Breast epithelium (tissue), 4 donors: ENCODE measurements at places on chromosomes 5 and 9.

DNA sequence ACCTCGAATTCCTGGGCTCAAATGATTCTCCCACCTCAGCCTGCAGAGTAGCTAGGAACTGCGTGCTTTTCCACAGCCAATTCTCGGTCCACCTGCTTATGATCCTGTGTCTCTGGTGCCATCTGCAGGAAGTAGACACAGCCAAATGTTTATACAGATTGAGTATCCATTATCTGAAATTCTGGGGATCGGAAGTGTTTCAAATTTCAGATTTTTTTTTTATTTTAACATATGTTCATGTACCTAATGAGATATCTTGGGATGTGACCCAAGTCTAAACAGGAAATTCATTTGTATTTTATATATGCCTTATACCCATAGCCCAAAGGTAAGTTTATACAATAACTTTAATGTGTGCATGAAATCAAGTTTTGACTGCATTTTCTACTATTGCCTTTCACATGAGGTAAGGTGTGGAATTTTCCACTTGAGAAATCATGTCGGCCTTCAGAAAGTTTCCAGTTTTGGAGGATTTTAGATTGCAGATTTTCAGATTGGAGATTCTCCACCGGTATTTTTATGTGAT lies 89.5 kb downstream of the ESM1 start:
- DNase-seq = peak; percentile 25

DNA sequence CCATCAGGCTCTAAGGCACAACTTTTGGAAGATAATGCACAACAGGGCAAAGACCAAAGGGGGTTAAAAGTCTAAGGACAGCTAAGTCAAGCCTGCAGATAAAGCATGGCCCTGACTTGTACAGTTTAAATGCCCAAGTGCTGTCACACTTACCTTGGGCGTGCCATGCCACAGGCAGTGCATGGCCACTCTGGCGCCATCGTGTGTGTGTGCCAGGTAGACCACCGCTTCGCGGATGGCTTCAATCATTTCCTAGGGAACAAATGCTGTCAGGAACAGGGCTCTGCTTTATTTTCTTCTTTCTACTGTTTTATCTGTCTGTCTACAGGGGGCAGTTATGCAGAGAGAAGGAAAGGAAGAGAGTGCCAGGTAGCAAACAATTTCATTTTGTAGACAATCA lies 19.3 kb downstream of the PUM3 start:
- no peak for DNase-seq

DNA sequence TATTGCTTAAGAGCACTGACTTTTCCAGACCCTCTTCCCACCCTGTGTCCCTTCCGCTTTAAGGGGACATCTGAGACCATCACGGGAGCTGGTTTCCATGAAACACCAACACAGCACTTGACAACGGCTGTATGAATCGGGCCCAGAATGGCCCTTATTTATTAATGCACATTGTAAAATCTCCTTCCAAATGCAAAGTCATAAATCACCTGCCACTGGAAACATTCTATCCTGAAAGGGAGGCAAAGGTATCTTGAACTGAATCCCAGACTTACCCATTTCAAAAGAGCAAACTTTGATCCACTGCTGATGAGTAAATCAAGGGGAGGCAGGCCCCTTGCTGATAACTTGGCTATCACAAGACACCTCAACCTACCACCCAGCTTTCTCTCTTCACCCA lies 37.4 kb downstream of the SHB start:
- DNase-seq = no peak

GRCh38 chr5:142439207-142439860 lies 114.5 kb upstream of the SPRY4 start:
- DNase-seq = no peak

DNA sequence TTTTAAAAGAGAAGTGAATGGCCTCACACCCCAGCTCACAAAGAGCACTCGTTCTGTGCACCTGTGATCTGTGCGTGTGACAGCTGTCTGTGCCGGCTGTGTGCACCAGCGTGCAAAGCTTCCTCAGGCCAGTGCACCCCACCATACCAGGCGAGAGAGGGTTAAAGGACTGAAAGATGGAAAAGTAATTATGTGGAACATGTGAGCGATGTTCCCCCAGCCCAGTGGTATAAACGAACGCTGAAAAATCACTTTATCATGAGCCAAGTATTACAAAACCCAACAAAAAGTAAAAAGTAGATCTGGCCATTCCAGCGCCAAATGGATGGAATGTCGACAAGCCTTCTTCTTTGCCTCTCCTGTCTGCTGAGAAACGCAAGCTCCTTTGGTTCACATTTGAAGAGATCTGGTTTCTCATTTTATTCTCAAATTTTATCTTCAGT lies 53.7 kb downstream of the IPPK start:
- peak; percentile 15 for DNase-seq

DNA sequence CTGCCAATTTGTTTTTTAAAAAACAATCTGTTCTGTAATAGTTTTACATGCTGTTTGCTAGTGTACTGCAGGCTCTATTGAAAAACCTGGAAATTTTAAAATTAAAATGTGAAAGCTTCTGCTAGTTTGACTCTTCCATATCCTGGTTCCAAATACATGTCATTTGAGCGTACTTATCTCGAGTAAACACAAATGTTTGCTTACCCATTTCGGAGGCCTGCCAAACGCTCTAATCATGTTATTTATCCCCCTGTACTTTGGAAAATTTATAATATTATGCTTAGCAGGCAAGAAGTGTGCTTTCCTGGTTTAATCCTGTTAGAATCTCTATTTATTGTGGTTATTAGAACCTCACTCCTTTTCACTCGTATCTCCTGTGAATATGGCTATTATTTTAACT lies 476.8 kb upstream of the CYLC2 start:
- no peak for DNase-seq
